ENCODE measurements at places on chromosomes 2 and 18.

DNA sequence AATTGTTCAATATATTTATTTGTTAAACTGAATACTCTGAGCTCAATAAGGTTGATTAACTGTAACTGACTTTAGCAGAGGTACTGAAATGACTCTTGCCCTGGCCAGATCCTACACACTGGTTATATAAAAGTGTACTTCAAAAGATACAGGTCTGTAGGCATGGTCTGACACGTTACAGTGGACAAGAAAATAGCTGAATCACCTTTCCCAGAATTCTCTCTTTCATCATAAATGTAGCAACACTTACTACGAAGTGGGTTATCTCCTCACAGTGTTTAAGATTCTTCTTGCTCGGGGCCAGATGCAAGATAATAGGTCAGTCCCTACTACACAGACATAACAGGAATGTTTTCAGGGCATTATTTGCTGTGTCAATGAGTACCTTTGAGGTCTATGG is 107.0 kb upstream of the ZC3H15 start:
- DNase-seq: no peak

DNA sequence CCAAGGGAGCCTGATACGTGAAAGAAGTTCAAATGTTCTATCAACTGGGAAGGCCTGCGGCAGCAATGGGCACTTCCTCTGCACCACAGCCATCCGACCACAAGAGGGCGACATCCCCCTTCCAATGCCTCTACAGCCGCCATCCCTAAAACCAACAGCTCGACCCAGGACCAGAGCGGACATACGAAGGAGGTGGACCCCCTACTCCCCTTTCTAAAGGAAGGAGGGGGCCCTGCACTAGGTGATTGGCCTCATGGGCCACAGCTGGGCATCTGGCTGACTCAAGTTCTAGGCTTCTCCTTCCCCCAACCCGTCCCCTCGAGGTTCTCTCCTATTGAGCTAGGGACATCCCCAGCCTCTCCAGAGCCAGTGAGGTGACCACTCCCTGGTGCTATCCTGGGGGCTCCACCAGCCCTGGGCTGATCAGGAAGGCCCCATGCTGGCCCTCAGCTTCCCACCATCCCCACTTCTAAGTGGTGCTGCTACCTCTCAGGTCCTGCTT is 217.2 kb downstream of the TNS1 start:
- peak; percentile 88 for DNase-seq

DNA sequence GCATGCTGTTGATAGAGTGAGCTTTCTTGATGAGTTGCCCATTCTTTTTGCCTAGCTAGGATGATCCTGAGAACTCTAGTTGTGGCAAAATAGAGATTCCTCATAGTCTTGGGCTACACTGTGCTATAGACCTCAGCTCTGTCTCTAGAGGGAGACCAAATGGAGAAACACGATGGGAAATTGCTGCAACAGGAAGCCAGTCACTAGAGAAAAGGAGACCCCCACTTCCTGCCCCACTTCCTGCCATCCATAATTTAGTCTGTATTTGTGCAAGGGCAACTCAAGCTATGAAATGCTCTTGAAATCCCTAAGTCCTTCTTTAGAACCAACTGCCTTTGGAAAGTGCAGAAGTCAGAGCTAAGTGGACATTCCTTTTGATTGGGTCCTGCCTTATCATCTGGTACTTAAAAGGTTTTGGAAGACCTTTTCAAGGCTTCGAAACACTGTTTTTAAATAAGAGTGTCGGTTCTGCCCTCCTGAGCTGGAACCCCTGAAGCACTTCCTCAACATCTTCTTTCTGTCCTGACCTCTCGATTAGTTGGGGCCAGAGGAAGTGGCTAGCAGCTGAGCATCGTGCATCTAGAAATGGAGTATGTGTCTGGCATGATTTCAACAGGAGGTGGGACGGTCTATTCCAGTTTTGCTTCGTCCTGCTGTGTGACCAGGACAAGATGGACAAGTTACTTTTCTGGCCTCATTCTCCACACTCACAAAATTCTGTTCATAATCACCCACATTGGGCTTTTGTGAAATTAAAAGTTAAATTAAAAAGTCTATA is 8.6 kb upstream of the KCNE4 start:
- DNase-seq: no peak

GRCh38 chr18:69239849-69240674 is 160.6 kb upstream of the DOK6 start:
- DNase-seq: no peak

DNA sequence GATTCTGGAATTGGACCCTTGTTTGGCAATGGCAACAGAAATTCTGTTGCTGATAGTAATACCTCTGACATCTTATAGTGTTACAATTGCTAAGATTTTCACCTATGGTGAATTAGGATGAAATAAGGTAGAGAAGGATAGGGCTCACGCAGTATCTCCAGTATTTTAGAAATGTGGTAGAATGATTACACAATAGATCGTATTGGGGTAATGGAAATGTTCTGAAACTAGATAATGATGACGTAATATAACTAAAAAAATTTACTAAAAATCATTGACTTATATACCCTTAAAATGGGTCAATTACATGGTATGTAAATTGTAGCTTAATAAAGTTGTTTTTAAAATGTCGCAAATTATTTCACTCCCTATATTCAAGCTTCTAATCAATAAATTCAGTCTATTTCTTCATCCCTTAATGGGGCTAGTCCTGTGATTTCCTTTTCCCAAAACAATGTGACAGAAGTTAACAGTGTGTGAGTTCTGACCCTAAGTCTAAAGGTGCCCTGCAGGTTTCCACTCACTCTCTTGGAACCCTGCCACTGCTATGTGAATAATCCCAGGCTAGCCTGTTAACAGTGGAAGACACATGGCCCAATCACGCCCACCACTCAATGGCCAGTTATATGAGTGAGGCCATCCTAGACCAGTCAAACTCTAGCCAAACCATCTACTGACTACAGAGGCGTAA is 31.2 kb downstream of the USP37 start:
- DNase-seq: no peak

DNA sequence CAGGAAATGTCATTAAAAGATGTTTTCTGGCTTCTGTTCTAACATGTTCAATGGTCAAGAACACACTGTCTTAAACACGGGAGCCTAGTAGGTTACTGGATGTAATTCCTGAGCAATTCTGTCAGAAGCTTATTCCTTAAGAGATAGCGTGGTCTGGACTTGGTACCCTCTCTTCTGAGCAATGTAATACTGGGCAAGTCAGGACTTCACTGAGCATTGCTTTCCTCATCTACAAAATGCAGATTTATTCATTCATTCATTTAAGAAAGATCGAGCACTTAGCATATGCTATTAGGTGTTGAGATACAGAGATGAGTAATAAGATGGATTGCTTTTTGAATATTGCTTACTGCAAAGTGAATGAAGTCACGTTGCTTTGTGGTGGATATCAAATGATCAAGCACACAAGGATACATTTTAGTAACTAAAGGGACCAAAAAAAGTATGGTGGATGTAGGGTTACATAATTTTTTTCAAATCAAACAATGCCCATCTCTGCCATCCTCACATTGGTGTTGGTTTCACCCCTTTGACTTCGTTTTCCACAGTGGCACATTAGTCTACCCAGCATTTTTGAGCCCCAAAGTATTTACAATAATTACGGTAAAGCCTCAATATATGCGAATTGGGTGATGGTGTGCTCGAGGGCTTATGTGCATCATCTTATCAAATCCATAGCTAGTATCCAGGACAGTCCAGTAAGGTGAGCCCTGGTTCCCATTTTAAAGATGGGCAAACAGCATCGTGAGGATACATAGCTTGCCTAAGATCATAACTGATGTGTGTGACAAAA is 65.3 kb downstream of the ZC3H6 start:
- DNase-seq: no peak

DNA sequence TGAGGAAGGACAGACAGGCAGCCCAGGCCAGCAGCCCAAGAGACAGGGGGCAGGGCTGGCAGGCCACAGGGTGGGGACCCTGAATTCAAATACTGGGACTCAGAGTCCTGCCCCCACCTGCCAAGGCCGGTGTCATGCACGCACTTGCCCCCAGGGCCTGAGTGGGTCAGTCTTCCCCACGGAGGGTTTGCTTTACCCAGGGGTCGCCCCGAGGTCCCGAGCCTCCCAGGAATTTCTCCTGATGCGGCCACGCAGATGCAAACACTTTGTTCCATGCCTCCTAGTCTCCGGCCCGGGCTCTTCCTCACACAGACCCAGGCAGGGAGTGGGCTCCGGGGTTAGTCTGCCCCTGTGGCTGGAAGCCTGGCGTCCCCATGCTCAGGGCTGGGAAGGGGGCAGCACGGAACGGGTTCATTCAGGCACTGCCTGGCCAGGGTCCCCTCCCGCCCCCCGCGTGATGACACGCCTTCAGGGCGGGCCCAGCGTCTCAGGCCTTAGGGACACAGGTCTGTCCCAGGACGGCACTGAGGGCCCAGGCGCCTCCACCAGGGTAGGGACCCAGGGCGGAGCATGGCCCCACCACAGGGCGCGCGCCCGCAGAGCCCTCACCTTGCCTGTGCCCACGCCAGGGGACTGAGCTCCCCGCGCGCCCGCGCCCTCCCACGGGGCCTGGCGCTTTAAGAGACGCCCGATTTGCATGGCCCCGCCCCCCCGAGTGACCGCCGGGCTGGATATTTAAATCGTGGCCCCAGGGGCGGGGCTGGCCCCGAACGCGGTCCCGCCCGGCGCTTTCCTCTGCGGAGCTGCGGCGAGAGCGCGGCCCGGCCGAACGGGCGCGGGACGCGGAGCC is at the start of gene SNED1:
TSS of gene SNED1 (plus strand) at position 763 of the 850 bp plus-strand sequence. CDS start 220 bp downstream, outside the sequence.
- DNase-seq: peak; percentile 87

DNA sequence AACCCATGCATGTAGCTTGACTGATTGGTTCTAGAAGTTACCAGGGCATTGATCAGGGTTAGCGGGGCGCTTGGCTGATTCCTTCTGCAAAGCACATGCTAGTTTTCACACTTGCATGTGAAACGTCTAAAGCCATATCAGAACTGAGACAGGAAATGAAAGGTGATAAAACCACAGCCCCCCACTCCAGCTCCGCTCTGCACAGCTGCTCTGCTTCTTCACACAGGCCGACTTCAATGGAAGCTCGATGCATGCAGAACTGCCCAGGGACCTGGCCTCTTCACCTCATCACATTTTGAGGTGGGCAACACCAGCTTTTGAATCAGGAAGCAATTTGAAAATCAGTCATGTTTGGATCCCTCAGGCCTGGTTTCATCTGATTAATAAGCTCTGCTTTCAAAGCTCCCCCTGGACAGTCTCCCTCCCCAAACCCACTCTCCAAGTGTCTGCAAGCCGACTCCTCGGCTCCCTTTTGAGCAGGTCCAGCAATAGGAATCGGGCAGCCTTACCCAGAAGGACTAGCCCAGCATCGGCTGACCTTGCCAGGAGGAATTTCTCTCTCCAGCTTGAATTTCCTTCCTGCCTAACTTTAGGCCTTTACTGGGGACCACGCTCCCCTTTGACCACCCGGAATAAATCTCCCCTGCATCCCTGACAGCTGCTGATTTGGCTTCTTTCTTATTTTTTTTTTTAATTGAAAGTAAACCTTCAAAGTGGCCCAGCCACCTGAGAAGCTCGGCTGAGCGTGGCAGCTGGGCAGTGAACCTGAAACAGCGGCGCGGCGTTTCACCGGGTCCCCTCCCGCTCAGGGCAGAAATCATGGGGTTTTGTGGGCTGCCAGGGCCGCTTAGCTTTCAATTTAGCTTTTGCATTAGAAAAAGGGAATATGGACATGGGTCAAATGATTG is 31.7 kb downstream of the HRH4 start:
- no peak for DNase-seq

DNA sequence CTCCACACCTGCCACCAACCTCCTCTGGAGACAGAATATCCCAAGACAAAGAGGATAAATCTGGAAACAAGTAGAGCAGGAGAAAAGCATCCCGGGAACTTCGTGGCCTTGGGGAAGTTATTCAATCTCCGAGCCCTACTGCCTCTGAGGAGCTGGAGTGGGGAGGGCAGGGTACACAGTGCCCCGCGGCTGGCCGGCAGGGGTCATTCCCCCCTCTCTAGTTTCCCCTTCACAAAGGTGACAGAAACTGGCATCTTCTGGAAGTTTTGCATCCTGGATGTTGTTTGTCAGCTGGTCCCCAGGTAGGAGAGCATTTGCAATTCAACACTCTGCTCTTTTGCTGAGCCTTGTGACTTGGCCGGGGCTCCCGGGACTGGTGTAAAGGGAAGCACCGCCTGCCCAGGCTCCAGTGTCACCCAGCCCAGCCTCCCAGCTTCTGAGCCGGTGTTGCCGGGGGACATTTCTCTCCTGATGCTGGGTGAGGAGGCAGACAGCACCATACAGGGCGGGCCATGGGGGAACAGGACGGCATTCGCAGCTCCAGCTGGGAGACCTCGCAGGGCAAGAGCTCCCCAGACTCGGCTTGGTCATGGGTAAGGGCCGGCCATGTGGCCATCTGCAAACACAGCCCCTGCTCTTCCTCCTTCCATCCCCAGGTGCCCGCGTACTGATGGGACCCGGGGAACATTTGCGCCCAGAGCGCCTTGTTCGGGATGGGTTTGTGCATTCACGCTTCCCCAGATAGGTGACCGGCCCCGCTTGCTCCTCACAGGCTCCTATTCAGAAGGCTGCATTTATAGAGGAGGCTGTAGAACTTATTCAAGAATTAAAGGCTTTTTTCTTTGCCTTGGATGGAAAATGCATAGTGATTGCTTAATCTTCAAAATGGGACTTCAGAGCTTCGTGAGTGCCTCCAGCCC is 7.4 kb upstream of the NTSR2 start:
- DNase-seq: no peak

- DNase-seq: no peak
Observed at GRCh38 chr2:30522421-30522820, 75.4 kb downstream of the LCLAT1 start.

- DNase-seq: no peak
Observed at GRCh38 chr18:68666381-68666780, 48.5 kb downstream of the TMX3 start.
